ENCODE measurements at places on chromosomes 1 and 21.

- peak; percentile 70 for DNase-seq
Measured at GRCh38 chr1:67760030-67760821, 73.0 kb downstream of the GNG12 start.

DNA sequence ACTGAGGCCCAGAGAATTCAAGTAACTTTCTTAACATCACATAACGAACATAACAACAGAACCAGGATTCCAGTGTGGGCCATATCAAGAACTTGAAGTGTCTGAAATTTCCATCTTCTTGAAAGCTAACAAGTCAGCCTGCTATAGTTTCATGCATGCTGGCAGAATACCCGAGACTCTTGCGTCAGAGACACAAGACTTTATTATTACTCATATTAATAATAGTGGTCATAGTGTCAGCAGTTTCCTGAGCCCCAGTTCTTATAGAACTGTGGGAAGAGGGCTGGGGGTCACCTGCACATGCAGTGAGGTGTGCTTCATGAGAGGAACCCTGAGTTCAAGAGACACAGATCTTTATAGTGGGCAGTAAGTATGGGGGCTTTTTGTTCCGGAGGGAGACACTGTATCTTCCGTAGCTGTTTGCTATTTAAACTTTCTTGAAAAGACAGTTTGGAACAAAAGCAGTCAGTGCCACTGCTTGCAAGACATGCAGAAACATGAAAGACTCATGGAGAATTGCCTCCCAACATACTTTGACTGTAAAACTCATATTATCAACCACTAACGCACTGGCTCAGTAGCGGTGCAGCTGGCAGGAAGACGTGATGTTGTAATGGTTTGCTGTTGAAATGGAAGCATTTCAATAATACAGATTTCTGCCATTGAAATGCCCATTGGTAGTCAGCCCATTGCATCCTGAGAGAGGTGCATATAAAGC lies 339.2 kb downstream of the ADGRL2 start:
- DNase-seq: no peak

DNA sequence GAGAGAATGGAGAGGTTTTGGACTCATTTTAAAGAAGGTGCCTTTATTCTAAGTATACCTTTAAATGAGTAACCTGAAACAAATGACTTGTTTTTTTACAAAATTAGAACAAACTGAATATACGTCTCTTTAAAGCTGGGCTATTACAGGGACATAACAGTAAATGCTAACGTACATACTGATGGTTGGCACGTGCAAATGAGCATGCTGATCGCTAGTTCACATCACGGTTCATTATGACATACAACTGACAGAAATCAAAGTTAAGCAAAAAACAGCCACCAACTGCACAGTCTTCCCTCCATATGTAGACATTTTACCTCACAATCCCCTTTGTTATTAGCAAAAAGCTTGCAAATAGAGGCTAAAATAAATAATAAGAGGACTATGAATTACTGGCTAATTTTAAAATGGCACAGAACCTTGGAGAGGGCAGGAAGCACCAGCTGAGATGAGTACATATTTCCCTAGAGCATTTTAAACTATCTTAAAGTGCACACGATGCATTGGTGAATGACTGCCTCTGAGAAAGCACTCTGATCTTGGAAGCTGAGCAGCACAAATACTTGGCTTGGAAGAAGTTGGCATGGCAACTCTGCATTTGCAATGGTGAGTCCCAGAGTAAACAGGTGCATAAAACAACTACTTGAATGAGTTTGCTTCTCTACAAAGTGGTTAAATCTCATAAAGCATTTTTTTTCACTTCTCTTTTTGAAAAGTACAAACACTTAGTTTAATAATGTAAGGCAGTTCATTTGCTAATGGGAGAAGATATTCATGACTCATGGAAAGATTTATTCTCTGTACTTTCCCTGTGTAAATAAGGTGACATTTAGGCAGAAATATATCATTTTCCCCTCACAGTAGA lies 204.7 kb downstream of the LHX8 start:
- DNase-seq: no peak

- DNase-seq: no peak
Measured at GRCh38 chr1:93029317-93029716, 49.8 kb upstream of the MTF2 start.
